ENCODE measurements at places on chromosomes 6 and 20.
A peak's percentile ranks its signal among the peaks of the same experiment; 100 is the strongest.

- no peak for DNase-seq
Measured at GRCh38 chr6:5180636-5181035, 80.1 kb downstream of the LYRM4 start.

GRCh38 chr6:144582939-144583613, 297.9 kb downstream of the UTRN start:
- no peak for DNase-seq

DNA sequence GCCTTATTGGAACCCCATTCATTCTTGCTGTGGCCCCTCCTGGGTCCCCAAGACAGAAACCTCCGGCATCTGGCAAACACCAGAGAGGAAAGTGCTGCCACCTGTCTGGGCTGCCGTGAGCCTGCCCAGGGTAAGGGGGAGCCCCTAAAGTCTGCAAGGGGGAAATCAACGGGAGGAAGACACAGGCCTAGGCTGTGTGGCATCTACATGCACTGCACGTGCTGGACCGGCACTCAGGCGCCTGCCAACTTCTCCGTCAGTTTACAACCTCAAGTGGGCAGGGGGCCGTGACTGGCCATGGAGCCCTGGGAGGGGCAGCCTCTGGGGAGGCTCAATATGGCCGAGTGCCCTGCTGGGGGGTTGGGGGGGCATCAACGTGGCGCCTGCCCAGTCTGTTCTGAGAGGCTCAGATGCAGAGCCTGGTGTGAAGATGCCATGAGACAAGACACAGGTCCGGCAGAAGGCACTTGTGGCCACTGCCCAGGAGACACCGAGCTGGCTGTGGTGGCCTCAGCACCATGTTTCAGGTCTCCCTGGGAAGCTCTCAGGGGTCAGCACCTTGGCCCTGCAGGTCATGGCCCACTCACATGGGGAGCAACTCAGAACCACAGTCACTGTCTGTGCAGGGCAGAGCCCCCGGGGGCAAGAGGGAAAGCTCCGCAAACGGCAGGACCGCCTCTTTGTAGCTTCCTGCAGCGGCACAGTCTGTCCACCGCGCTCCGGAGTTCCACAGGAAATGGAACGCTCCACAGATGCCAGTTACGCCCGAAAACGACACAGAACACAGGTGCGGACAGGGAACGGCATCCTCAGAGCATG, 8.4 kb downstream of the UCKL1 start:
- no peak for DNase-seq

GRCh38 chr6:166752097-166752496, 125.0 kb upstream of the RPS6KA2 start:
- no peak for DNase-seq

DNA sequence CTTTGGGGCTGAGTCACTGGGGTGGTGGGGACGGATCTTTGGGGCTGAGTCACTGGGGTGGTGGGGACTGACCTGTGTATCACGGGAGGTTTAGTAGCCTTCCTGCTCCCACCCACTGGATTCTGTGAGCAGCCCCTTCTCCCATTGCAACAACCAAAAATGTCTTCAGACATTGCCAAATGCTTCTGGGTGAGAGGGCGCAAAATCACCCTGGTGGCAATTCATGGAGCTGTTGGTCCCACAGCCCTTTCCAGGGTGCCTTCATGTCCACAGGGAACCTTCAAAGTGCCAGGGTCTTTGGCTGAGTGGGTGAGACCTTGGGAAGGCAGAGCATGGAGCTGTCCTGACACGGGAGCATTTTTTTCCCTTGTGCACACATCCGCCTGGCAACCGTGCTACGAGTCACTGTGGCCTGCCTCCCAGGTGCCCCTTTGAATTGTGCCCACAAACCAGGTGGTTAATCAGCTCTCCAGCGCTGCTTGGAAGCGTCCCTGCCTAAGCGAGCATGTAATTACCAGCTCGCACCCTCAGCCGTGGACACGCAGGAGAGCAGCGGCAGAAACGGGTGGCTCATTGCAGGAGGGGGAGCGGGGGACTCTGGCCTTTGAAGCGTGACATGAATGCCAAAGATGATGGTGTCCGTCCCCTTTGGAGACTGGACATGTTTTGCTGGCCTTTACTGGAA, 27.4 kb upstream of the APCDD1L start:
- peak; percentile 45 for DNase-seq

GRCh38 chr20:35006009-35006408, 50.3 kb downstream of the MYH7B start:
- DNase-seq: no peak

- DNase-seq: peak; percentile 53
Measured at GRCh38 chr20:40673442-40673841, 15.6 kb downstream of the MAFB start.

GRCh38 chr20:32263398-32263954, 14.0 kb upstream of the KIF3B start:
- DNase-seq: peak; percentile 42

GRCh38 chr6:35068206-35068605, 72.9 kb downstream of the TCP11 start:
- no peak for DNase-seq

GRCh38 chr6:149329529-149329928, 12.0 kb downstream of the TAB2 start:
- no peak for DNase-seq

GRCh38 chr20:51692806-51693400, 75.3 kb downstream of the ATP9A start:
- DNase-seq: no peak

GRCh38 chr6:132161283-132161682, 210.1 kb upstream of the CCN2 start:
- DNase-seq: peak; percentile 16

GRCh38 chr6:40328986-40329545, 258.1 kb downstream of the LRFN2 start:
- no peak for DNase-seq

DNA sequence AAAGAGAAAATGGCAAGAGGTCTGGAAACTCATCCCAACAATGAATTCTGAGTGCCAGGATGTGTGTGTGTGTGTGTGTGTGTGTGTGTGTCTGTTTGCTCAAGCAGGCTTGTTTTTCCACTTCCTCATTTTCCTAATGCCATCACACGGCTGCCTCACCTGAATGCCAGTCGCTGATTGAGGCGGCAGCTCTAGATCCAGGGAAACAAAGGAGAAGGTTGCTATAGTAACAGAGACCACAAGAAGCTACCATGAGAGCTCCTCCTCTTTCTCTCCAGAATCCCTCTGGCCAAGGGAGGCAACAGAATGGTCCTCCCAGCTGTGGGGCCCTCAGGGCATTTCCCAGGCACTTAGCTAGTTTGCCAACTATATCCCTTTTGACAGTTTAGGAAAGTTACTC, 241.1 kb upstream of the TSHZ2 start:
- no peak for DNase-seq

DNA sequence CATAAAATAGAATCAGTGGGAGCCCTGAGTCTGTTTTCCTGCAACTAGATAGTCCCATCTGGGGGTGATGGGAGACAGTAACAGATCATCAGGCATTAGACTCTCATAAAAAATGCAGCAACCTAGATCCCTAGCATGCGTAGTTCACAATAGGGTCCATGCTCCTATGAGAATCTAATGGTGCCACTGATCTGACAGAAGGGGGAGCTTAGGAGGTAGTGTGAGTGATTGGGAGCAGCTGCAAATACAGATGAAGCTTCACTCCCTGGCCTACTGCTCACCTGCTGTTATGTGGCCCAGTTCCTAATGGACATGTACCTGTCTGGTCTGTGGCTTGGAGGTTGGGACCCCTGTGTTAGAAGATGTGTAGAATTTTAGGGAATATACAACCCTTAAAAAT, 904.5 kb upstream of the EPHA7 start:
- no peak for DNase-seq

- DNase-seq: no peak
Measured at GRCh38 chr20:32496811-32497533, 88.2 kb downstream of the NOL4L start.

- DNase-seq: no peak
Measured at GRCh38 chr6:169034516-169035167, 219.0 kb downstream of the THBS2 start.

DNA sequence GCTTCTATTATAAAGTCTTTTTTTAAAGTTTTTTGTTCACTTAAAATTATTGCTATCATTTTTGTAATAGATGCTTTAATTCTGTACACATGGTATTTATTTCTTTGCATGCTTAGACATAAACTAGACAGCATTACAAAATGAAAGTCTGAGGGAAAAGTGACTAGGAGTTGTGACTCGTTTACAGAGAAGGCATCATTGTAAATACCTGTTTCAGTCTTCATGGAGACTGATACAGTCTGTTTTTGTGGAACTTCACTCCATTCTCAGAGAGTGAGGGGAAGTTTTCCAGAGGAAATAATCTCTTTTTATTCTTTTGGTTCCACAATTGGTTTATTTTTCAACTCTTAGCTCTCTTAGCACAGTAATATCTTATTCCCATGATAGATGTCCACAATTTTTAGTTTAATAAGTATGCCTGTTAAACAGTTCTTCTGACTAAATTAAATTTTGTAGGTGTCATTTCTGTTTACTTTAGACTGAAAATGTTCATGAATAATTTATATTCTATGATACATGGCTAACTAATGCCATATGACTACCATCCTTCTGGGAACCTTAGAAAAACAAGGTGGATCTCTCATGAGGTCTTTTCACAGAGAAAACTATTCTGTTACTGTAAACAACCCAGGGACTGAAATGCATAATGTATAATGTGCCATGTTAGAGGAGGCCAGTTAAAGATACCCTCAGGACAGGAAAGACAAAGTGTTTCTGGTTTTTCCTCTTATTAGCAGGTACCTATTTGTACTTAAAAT, 69.2 kb downstream of the MYO6 start:
- no peak for DNase-seq

- peak; percentile 33 for DNase-seq
Measured at GRCh38 chr6:112029045-112029822, 24.7 kb upstream of the CCN6 start.

DNA sequence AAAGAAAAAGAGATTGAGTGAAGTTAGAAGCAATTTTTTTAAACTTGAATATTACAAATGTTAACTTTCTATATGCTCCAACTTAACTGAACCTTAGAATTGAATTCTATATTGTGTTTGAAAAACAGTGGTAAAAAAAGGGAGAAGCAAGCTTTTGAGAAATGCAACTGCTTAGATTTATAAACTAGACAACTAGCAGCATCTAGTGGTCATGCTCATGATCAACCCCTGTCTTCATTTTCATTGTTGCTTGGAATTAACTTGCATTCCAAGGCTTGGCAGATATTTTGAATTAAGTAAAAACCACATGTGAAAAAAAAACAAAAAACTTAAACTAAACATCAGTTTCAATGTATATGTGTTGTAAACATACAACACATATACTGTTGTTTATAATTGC, 113.1 kb downstream of the C6orf58 start:
- DNase-seq: peak; percentile 18

- DNase-seq: no peak
Measured at GRCh38 chr6:112575309-112575834, 228.2 kb downstream of the RFPL4B start.

GRCh38 chr20:17542481-17542880, 11.3 kb upstream of the BFSP1 start:
- no peak for DNase-seq

GRCh38 chr6:4776493-4777393, 539 bp downstream of the CDYL start:
- no peak for DNase-seq

GRCh38 chr6:65610746-65611145, 96.3 kb downstream of the EYS start:
- no peak for DNase-seq

- no peak for DNase-seq
Measured at GRCh38 chr6:131982740-131983259, 31.6 kb upstream of the CCN2 start.

DNA sequence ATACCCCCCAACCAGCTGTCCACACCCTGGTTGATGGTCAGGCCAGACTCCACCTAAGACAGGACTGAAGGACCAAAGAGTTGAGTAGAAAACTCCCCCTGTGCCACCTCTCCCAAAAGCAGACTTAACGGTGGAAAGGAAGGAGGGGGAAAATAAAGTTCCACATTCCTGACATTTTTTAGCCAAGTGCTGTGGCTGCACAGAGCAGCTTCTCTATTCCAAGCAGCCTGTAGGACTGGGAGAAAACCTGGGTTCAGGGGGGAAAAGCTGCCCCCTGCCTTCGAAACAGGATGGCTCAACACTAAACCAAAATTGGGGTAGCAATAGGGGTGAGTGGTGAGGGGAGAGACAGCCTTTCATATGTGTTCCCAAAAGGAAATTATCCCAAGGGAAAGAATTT, 3.6 kb downstream of the TRAM2 start:
- no peak for DNase-seq

GRCh38 chr6:107374264-107374663, 85.1 kb downstream of the PDSS2 start:
- no peak for DNase-seq

DNA sequence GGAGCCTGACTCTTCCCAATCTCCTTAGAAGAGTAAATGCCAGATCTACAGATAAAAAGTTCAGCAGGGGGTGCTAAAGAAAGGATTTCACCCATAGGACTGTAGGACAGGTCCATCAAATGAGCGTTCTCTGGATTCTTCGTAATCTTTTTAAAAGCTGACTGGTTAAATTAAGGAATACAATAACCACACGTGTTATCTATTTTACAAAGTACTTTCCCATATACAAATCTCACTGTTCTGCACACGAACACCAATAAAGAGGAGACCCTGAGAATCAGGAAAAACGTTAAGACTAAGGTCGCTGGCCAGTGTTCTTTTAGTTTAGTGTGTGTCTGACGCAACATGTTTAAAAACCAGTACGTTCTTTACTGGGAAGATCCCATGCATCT, 542 bp downstream of the TUBE1 start:
- peak; percentile 72 for DNase-seq

DNA sequence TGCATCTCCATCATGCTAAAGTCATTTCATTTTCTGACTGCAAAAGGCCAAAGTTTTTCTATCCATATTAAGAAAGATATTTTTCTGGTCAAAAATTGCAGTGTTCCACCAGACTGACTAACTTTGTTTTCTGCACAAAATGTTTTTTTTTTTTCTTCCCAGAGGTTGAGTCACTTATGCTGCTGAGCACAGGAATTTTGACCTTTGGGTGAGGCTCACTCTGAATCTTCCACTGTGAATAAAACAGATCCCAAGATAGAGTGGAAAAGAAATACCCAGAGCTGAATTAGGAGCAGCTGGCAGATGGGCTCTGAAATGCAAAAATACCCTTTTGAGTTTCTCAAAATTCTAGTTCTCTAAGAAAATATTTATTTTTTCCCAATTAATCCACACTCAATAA, 996.8 kb downstream of the KIF16B start:
- DNase-seq: no peak

GRCh38 chr6:41367700-41368099, 32.3 kb downstream of the NCR2 start:
- DNase-seq: peak; percentile 68

- DNase-seq: no peak
Measured at GRCh38 chr6:138400326-138400725, 3.7 kb upstream of the HEBP2 start.

- no peak for DNase-seq
Measured at GRCh38 chr20:5714261-5715041, 35.8 kb upstream of the SHLD1 start.

DNA sequence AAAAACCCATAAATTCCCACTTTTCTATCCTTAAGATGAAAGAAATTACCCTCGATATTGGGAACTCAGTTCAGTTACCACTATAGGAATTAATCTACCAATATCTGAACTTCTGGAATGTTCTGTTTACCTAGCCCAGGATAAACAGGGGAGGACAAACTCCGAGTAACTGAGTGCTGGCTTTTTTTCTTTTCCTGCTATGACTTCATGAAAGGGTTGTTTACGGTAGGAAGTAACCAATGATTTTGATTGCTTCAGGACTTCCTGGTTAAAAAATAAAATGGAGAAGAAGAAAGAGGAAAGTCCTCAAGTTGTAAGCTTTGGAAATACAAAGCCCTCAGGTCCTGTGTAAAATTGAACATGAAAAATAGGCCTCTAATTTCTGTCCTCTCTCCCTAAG, 167.7 kb downstream of the ZNF217 start:
- no peak for DNase-seq
